ENCODE measurements at places on chromosomes 3 and 15.

GRCh38 chr3:129577925-129578786 is 28.3 kb downstream of the PLXND1 start:
- DNase-seq = no peak

- DNase-seq = no peak
These were observed 426.8 kb downstream of the MECOM start for GRCh38 chr3:169236662-169237186.

GRCh38 chr3:196115678-196116083 is 33.8 kb upstream of the TFRC start:
- DNase-seq = no peak

DNA sequence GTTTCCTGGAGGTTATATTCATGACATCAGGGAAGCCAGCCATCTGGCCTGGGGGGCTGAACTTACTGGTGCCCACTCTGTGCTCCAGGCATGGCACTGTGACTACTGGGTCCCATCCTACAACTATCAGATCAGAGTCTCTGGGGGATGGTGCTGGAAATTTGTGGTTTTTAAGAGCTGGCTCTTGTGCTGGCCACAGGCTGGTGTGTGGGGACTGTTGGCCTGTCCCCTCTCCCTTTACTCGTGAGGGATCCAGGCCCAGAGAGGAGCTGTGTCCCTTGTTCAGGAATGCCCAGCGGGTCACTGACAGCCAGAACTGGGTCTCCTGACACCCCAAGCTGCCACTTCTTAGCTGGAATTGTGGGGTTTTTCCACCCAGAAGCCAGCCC is 44.5 kb upstream of the SEC22A start:
- DNase-seq = no peak

GRCh38 chr15:69585937-69586336 is 133.3 kb downstream of the RPLP1 start:
- no peak for DNase-seq

All from activated CD4-positive, alpha-beta T cell treated with anti-CD3 and anti-CD28 coated beads, Interleukin-2, amount 50 U/mL, for 1 hour (primary cell).